T-helper 1 cell (primary cell): ENCODE measurements at places on chromosomes 3 and 15.

- DNase-seq = no peak
Observed at GRCh38 chr3:17805461-17805940, 63.1 kb upstream of the TBC1D5 start.

DNA sequence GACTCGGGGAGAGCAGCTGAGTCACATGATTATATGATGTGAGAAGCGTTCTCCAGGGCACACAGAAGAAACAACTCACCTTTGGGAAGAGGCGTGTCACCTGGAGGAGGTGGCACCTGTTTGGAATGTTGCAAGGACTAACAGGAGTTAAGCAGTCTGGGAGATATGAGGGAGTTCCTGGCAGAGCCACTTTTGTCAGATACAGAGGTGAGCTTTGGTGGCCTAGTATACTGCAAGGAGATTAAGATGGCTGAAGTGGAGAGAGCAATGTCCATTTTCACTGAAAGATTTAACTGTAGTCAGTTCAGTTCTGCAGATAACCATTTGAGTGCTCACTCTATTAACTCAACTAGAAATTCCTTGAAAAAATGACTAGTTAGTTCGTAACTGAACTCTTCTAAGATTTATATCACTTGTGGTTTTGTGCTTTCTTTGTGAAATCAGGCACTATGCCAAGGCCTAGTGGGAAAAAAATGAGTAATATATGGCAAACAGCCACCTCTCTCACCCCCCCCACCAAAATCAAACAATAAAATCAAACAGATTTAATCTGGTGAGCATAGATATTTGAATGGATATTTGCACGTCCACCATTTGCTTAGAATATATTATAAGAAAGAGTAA lies 61.3 kb downstream of the CRYBG3 start:
- DNase-seq = no peak

GRCh38 chr3:71859123-71859519 lies 74.2 kb upstream of the PROK2 start:
- no peak for DNase-seq

- DNase-seq = no peak
Observed at GRCh38 chr3:157502916-157503595, at the start of gene VEPH1. VEPH1 (minus strand) TSS chr3:157503416; CDS start chr3:157495349, 8,067 bp downstream.

- DNase-seq = no peak
Observed at GRCh38 chr3:146166415-146166821, 5.4 kb upstream of the PLOD2 start.
